ENCODE measurements at places on chromosomes 13 and 19.

DNA sequence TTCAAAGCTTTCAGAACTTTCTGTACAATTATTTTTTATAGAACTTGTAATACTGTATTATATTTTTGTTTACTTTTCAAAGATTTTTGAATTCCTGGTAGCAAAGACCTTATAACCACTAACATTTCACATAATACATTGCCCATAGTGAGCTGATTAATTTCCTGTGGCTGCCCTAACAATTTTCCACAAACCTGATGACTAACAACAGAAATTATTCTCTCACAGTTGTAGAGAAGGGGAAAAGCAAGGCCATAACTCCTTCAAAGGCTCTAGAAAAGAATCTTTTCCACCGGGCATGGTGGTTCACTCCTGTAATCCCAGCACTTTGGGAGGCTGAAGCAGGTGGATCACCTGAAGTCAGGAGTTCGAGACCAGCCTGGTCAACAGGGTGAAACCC is 19.1 kb downstream of the KLF12 start:
- DNase-seq = no peak

- DNase-seq = no peak
These were observed 120.9 kb upstream of the FRY start for GRCh38 chr13:31910633-31911032.

DNA sequence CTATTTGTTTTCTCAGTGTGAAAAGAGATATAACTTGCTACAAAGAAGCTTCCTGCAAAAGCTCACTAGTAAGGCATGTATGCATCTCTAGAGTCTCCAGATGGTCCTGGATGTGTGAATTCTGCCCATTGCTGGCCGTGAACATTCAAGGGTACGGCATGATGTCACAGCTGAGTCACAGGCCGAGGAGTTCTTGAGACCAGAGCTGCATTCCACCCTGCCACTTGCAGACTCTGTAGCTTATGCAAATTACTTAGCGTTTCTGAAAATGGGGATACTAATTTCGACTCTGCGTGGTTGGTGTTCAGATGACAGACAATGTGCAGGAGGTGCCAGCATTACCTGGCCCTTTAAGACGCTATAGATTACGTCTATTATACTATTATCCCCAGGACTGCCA is 470.7 kb downstream of the ZNF536 start:
- no peak for DNase-seq

- DNase-seq = no peak
These were observed 177.4 kb downstream of the OXGR1 start for GRCh38 chr13:96816874-96817273.

DNA sequence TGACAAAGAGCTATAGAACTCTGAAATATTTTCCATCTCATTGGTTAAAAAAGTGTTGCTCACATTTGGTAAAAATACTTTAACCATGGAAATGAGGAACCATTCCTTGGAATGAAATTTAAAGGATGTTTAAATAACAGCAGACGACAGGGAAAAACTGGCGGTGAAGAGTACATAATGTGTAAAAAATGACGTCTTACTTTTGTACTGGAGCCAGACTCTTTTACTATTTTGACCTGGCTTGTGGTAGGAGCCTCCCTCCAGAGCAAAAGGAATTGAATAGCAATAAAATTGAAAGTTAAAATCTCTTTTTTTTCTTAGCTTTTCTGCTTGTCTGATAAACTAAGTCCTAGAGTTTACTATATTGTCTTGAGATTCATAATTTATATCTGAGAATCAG is 426.2 kb upstream of the KLHL1 start:
- DNase-seq = no peak

- DNase-seq = no peak
These were observed 45.0 kb upstream of the RNF113B start for GRCh38 chr13:98222081-98222554.

- DNase-seq = no peak
These were observed 272.7 kb downstream of the DIAPH3 start for GRCh38 chr13:59891053-59891452.

GRCh38 chr13:20288561-20288960 is 56.4 kb upstream of the GJB6 start:
- no peak for DNase-seq

- DNase-seq = no peak
These were observed 23.4 kb downstream of the ZNF560 start for GRCh38 chr19:9474975-9475374.

DNA sequence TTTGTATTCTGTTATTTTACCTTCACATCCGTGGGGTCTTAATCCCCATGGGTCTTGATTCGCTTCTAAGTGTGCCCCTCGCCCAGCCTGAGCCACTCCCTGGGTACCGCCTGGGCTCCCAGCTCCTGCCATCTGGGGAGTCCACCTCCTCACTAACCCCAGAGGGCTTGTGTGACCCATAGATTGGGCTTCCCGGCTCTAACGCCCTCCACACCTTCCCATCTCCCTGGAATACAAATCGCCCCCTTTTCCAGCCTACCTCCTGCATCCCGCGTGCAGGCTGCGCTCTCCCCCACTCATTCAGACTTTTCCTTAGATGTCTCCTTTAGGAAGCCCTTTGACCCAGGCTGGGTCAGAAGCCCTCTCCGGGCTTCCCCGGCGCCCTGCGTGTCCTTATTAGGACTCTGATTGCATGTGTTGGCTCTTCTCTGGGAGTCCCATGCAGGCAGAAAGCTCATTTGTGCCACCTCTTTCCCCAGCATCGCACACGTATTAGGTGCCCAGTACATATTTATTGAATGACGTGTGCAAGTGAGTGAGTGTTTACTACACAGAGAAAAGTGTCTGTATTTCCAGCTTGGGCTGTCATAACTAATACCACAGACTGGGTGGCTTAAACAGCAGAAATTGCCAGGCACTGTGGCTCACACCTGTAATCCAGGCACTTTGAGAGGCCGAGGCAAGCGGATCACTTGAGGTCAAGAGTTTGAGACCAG is 757 bp downstream of the CCDC124 start:
- DNase-seq = no peak

DNA sequence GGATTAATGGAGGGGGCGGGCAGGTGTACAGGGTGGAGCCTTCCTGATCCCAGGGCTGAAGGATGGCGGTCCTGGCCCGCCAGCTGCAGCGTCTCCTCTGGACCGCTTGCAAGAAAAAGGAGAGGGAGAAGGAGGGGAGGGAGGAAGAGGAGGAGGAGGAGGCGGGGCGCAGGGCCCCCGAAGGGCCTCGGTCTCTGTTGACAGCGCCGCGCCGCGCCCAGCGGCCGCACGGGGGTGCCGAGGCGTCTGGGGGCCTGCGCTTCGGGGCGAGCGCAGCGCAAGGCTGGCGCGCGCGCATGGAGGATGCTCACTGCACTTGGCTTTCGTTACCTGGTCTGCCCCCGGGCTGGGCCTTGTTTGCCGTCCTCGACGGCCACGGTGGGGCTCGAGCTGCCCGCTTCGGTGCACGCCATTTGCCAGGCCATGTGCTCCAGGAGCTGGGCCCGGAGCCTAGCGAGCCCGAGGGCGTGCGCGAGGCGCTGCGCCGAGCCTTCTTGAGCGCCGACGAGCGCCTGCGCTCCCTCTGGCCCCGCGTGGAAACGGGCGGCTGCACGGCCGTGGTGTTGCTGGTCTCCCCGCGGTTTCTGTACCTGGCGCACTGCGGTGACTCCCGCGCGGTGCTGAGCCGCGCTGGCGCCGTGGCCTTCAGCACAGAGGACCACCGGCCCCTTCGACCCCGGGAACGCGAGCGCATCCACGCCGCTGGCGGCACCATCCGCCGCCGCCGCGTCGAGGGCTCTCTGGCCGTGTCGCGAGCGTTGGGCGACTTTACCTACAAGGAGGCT is at the start of gene PPM1N:
TSS of gene PPM1N (plus strand) at position 33 of the 785 bp plus-strand sequence. CDS start at position 63, 30 bp downstream.
- no peak for DNase-seq

- no peak for DNase-seq
These were observed 320.3 kb downstream of the SUCLA2 start for GRCh38 chr13:47680748-47681147.

DNA sequence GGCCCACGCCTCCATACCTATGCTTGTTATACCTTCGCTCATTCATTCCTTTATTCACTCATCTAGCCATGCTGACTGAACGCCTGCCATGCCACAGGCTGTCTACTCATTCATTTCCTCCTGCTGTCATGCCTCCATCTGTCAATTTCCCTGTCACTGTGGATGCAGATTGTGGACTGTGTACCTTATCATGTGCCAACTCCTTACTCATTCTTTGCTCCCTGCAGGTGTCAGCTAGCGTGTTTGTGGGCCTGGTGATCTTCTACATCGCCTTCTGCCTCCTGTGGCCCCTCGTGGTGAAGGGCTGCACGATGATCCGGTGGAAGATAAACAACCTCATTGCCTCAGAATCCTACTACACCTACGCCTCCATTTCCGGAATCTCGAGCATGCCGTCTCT is 4.1 kb upstream of the PSMD8 start:
- no peak for DNase-seq

GRCh38 chr13:40187324-40187795 is 479.1 kb downstream of the FOXO1 start:
- DNase-seq = no peak
